Large intestine (tissue), 12 donors: ENCODE measurements at places on chromosomes 2 and 18.

DNA sequence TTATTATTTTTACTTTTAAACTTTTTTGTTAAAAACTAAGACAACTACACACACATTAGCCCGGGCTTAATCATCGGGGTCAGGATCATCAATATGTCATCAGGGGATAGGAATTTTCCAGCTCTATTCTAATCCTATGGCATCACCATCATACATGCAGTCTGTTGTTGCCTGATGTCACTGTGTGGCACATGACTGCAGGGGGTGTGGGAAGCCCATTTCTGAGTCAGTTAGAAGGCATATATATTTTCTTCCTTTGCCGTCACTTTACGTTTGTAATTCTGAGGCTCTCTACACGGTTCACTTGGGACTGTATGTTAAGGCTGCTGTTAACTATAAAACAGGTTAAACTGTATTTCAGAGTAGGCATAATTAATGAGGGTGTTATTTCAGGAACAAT, 144.4 kb upstream of the ITGA6 start:
- no peak for DNase-seq

GRCh38 chr2:129055824-129056223, 737.2 kb upstream of the HS6ST1 start:
- no peak for DNase-seq

GRCh38 chr2:96622544-96622943, 15.6 kb downstream of the KANSL3 start:
- peak; percentile 80 for DNase-seq

DNA sequence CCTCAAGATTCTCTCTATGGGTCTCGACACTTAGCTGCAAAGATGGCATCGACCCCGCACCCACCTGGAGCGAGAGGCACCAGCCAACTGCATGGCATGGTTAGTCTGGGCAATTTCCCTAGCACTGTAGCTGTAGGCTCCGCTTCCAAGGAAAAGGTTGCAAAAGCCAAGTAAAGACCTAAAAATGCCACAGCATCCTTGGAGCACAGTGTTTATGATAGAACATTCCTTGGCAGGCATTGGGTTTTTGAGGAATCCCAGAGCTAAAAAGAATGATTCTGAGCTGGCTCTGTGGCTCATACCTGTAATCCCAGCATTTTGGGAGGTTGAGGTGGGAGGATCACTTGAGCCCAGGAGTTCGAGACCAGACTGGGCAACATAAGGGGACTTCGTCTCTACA, 22.9 kb downstream of the QPCT start:
- no peak for DNase-seq

DNA sequence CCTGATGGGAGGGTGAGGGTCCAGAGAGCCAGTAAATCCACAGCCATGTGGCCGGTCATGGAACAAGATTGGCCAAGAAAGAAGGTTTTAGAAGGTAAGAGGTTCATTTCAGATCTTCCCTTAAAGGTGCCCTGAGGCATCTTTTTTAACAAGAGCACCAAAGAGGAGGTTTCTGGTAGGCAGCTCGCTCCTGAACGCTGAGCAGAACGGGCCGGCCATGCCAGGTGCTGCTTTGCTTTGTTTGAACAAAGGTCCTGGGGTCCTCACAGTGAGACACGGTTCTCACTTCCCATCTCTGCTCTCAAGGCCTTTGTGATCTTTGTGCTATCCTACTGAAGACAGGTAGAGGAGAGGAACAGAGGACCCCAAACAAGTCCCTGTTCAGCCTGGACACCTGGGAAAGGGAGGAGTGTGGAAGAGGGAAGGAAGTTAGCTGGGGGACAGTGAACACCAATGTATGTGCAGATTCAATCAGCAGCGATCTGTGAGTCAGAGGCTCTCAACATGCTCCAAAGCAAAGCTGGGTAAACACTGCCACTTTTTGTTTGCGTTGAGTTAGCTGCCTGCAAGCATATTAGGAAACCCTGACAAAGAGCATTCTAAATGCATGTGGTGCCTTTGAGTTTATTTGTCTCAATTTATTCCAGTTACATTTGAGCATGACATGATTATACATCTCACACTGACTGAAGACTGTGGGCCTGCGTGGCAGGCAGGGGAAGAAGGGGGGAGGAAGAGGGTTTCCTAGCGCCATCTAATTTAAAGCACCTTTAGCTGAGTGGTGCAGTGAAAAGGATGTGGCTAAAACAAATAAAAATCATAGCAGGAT, 102.4 kb downstream of the ASB1 start:
- no peak for DNase-seq
